ENCODE measurements at places on chromosomes 3 and 15.

GRCh38 chr15:23859008-23859407 lies 171.9 kb upstream of the NDN start:
- DNase-seq: peak; percentile 24

DNA sequence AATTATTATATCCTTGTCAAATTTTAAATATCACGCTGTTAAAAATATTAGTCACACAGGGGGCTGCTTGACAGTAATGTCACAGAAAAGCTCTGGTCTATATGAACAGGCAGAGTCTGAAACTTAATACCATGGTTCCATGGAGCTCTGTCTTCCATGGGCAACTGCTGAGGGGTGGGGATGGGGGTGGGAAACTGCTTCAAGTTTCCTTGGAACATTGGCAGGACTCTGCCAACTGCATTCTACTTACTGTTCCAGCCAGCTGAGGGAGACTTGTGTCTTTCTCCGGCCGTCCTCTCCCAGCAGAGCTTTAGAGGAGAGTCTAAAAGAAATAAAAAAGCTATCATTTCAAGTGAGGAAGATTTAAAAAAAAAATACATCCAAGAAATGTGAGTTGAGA lies 348.7 kb downstream of the ZIC1 start:
- no peak for DNase-seq

DNA sequence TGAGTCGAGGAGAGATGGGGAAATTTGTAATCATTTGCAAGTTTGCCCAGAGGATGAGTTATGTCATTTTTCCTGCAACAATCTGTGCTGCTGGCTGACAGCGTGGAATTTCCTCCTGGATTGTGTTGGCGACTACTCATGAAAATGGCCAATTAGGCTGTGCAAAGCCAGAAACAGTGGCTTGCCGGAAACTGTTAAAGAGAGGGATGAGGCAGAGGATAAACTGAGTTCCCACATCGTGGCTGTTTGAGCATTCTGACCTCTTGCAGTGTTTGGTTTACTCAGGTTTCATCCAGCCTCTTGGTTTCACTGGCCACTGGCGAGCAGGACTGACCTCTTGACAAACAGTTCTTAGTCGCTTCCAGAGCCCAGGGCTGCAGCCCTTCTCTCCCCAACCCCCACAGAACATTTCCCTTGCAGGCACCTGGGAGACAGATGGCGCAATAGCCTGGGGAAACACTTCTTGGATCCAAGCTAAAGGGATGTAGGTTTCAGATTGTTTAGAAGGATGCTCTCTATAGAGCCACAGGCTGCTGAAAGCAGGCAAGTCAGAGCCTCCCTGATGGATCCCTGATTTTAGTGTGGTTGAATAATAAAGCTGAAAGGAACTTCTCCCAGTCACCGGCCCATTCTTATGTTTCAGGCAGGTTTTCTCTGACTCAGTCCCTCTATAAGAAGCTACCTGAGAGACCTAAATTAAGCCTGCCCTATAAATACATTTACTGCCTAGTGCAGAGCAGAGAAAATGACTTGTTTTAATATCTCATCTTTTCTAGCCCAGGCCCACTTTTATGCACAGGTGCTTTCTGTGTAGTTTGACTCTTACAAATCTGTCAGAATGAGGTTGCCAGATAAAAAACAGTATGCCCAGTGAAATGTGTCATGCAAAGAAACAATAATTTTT lies 92.8 kb upstream of the UBE2E1 start:
- DNase-seq: no peak

DNA sequence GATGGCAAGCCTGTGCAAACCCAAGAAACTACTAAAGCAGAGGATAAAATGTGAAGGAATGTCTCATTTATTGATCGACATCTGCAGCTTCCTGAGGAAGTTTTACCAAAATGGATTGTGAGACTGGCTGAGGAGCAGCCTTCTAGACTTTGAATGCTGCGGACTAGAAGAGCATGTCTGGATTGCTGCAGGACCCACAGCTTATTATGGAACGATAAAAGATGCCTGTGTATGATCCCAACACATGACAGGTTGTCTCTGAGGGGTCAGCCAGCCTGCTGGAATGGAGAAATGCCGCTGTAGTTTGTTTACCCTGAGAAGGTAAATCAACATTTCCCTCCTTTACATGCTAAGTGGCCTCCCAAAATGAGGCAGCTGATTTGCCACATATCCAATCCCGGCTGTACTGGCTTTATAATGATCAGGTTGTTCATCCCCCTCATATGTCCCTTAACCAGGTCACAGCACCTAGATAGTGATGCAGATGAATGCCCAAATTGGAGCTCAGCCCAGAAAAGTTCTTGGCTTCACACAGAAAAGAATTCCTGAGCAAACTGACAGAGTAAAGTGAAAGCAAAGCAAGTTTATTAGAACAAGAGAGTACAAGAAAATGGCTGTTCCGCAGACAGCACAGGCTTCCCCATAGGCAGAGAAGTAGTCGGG lies 63.9 kb downstream of the IL12A start:
- no peak for DNase-seq

DNA sequence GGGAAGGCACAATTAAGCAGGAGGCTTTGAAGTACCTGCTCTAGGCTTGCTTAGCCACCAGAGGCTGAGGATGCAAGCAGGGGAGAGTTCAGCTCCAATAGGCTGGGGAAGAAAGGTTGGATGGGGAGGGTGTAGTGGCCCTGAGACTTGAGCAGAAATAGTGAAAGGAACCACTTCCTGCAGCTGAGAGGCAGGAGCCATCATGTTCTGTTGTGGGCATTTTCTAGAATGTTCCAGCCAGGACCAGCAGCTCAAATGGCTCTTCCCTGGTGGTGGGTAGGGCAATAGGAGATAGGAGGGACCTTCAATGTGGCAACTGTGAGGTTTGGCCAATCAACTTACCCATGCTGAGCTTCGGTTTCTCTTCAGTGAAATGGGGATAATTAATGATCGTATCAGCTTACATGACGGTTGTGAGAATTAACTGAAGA lies 79.1 kb upstream of the CGNL1 start:
- DNase-seq: peak; percentile 94

GRCh38 chr15:39786447-39787056 lies 3.9 kb upstream of the FSIP1 start:
- peak; percentile 33 for DNase-seq

DNA sequence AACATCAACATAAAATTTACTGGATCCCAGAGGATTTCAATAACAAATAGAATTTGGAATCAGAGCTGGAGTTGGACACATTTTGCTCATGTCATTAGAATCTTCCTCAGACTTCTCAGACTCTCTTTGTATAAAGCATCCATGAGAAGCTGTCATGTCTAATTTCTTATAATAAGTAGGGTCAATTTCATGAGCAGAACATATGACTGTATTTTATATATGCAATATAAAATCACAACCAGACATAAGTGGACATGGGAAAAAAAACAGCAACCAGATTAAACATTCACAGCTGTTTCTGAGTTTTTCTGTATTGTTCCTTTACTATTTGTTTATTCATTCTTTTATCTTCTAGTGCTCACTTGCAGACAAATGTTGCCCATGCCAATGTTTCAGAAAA lies 325.5 kb downstream of the RBMS3 start:
- no peak for DNase-seq

DNA sequence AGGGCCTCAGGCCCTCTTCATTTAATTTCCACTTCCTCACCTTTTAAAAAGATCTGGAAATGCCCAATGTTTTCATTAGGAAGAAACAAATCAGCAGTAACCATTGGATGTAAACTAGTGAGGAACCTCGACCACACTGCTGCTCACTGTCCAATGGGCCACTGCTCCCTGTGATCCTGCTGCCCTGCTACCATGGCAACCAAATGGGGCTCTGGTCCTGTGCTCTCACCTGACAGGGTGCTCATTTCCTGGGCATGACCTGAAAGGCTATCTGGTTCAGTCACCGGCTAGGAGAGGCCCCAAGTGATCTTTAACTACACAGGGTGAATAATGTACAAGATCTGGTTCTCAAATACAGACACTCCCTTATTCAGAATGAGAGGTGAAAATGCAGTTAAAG lies 54.6 kb downstream of the ARHGEF3 start:
- no peak for DNase-seq

DNA sequence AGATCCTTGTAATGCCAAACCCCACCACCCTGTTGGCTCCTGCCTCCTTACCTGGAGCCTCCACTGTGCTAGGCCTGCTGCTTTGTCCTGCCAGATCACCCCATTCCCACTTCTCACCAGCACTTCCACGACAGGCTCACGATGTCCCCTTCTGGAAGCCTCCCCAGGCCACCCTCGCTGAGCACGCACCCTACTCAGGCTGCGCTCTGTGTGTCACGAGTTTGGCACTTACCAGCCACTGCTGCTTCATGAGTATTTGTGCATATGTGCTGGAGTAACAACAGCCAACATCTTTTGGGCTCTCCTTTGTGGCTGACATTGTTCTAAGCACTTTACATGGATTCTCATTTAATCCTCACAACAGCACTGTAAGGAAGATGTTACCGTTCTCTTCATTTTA lies 58.1 kb downstream of the PDIA5 start:
- DNase-seq: no peak

DNA sequence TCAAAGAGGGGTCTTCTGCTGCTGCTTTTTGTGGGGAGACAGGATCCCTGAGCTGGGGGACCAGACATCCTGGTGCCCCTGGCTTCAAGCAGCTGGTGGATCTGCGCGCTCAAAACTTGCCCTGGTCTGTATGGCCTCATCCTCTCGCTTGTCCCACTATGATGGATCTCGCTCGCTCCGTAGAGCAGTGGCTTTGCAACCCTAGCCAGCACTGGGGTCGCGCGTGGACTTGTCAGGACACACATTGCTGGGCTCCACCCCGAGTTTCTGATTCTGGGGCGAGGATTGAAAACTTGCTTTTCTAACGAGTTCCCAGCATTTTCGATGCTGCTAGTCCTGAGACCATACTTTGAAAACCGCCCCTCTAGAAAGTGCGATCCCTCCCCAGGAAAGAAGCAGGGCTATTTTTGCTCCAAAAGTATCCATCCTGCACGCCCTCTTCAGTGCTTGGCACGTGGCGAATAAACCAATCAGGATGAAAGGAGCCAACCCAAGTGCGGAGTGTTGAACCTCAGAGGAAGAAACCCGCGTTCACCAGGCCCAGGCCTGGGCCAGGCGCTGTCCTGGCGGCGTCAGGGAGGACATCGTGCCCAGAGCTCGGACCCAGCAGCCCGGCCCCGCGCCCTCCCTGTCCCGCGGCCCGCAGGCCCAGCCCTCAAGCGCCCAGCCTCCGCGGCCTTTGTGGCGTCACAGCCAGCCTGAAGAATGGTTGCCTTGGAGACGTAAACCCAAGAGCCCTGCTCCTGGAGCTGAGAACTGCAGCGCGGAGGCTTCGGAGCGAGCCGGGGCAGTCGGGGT lies at the start of gene CFAP100:
Gene CFAP100 (plus strand): TSS at position 731 of the 798 bp plus-strand sequence. CDS start 1,092 bp downstream, outside the sequence.
- peak; percentile 66 for DNase-seq

GRCh38 chr15:41043276-41043951 lies 72.7 kb downstream of the INO80 start:
- no peak for DNase-seq

DNA sequence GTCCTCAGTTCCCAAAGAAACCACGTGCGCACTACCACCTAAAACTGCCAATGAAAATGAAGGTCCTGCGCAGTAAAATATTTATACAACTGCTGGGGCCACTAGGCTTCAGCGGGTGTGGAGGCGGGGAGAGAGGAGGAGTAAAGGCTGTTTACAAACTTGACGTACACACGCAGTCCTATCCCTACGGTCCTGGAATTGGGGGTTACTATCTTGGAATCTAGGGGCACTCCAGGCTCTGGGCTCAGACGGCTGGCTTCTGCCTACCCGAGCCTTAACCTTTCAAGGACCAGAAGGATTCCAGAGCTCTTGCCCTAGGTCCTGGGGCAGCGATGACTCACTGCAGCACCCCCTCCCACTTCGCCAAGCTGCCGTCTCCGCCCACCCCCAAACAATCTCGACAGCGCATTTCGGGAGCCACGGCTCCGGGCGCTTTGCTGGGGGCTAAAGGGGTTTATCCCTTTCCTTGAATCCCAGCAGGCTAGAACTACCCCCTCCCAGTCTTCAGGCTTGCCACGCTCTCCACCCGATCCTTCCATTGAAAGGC lies 3.0 kb downstream of the ADAMTS9 start:
- no peak for DNase-seq

DNA sequence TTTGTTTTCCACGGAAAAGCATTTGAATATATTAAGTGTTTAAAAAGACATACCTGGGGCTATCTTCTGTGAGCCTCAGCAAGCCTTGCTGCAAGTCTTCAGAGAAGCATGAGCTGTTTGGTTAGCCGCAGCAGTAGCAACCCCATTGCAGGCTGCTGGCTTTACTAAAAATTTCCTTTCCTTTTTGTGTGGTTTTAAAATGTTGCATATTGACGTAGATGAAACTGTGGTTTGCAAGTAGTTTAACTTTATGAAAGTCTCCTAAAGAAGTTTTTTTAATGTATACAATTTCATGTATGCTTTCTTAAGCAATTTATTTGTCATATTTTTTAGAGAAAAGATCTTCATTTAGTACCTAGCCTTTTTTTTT lies at the start of gene GPR171:
Gene GPR171 (minus strand): TSS at position 166 of the 370 bp plus-strand sequence. CDS start 3,830 bp downstream, outside the sequence.
- no peak for DNase-seq

- DNase-seq: no peak
These were observed 5.7 kb downstream of the VGLL4 start for GRCh38 chr3:11637901-11638458.

DNA sequence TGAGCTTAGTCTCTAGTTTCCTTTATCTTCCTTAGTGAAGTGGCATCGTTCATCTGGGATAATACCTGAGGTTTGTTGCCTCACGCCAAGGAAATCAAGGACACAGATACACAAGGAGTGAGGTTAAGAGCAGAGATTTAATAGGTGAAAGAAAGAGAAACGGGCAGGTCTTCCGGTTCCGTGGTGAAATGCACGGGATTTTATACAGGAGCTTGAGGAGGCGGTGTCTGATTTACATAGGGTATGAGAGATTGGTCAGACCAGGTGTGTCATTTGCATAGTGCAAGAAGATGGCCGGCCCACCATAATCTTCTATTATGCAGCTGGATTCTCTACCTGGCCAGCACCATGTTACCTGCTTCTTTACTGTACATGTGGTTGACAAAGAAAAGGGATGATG lies 17.2 kb downstream of the ARRDC4 start:
- DNase-seq: no peak

- no peak for DNase-seq
These were observed 25.4 kb upstream of the MRPS22 start for GRCh38 chr3:139318431-139318816.

DNA sequence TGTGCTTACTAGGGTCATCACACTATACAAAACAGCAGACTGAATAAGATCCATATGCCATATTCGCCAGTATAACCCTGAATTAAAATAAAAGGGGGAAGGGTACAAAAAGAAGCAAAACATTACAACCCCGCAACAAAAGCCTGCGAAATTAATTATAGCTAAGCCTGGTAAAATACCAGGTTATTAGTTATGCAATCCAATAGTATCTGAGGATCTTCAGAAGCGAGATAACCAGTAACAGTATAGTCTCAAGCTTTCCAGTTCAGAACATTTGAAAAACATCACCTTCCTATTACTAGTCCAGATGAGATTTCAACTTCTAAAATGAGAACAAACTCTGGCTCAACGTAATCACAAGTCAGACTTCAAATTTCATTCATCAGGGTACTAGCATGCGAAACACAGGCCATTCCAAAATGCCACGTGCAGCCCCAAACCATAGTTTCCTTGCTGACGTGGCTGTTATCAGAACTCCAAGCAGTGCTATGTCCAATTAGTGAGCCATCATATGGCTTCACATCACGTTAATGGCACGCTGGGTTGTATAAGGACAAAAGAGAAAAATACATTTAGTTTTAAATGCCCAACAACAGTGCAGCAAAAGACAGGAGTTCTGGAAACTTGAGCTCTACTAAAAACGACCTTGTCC lies 1.1 kb downstream of the SSR3 start:
- DNase-seq: no peak
